ENCODE measurements at places on chromosomes 2 and 18.
A peak's percentile ranks its signal among the peaks of the same experiment; 100 is the strongest.

DNA sequence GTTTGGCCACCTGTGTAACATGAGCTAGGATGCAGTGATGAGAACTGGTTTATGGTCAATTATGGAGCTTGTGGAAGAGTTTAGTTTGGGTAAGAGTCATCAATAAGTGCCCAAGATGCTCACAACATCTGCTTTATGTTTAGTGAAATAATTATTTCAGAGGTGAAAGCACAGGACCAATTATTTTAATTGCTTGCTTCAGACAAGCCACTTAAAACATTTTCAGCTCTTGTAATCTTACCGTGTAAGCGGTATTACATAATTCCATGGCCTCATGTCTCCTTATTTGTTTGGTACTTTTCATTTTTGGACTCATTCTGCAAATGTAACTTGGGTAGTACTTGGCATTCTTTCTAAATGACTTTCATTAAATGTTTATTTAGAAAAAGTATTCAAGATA lies 5.4 kb downstream of the B3GNT2 start:
- peak; percentile 86 for DNase-seq

- no peak for DNase-seq
Observed at GRCh38 chr2:29295845-29296244, 180.6 kb downstream of the CLIP4 start.

DNA sequence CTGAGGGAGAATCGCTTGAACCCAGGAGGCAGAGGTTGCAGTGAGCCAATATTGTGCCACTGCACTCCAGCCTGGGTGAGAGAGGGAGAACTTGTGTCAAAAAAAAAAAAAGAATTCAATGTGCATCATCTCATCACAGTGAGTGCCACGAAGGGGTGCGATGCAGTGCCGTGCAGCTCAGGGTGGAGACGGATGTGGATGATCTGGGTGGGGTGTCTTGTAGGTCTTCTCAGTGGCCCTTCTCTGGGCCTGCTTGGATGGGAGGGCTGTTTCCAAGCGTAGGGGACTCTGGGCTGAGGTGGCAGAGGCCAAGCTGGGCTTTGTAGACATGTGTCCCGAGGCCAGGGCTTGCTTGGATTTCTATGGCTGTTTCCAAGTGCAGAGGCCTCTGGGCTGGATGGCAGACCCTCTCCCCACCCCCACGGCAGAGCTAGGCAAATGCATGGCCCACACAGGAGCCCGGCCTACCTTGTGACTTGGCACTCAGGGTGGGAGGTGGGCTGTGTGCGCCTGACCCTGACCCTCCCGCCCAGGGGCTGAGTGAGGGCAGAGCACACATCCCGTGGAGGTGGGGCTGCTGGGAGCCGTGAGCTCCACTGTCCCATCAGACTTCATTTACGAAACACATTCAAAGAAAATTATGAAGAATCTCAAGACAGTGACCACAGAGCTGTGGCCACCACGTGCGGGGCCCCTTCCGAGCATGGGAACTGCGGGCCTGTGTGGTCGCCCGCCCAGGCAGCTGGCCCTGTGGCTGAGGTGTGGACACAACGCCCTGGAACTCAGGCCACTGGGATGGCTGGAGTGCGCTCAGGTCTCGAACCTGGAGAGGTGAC lies 76.4 kb downstream of the ASB1 start:
- no peak for DNase-seq

- DNase-seq: no peak
Observed at GRCh38 chr2:47346107-47346506, 56.8 kb upstream of the MSH2 start.

- no peak for DNase-seq
Observed at GRCh38 chr18:48398074-48398473, 11.1 kb downstream of the ZBTB7C start.

- no peak for DNase-seq
Observed at GRCh38 chr2:197560146-197560665, 44.3 kb downstream of the MOB4 start.

Data from NCI-H1436 treated with DMSO at 0.1 percent for 48 hours (cell line).